Activated naive CD8-positive, alpha-beta T cell treated with anti-CD3 and anti-CD28 coated beads, Interleukin-2, amount 10 ng/mL, durations not matched to agents 7 days and 5 days (primary cell): ENCODE measurements at places on chromosomes 16 and 17. TPM values are rescaled to one million over a fixed set of nuclear protein-coding genes. Genes with fewer than 3 reads are reported as not detected.

- DNase-seq: no peak
Measured at GRCh38 chr17:34709158-34709754, 129.9 kb downstream of the TMEM132E start.

- DNase-seq: no peak
Measured at GRCh38 chr16:19701091-19701490, 16.9 kb downstream of the KNOP1 start.

KRT37 gene
- total RNA-seq: not detected

- DNase-seq: no peak
Measured at GRCh38 chr17:34850023-34850422, 111.2 kb downstream of the CCT6B start.

- DNase-seq: no peak
Measured at GRCh38 chr16:76381096-76381495, 103.9 kb downstream of the CNTNAP4 start.

DNA sequence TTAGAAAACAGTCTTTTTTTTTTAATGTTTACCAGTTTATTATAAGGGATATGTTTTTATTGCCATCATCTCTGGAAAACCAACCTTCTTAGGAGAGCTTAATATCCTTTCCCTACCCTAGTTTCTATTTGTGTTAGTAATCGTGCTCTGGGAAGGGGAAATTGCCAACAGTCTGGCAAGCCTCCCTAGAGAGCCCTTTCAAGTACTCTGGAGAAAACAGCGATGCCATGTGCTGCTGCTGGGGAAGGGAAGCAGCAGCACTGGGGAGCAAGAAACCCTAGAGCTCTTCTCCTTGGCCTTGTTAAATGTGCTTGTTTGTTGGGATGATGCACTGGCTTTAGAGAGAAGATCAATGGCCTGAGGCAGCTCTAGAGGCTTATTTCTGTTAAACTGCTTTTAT lies 10.3 kb downstream of the RETREG3 start:
- no peak for DNase-seq

- no peak for DNase-seq
Measured at GRCh38 chr16:52165961-52166360, 381.0 kb downstream of the TOX3 start.
